ENCODE measurements at places on chromosomes 12 and 14.

DNA sequence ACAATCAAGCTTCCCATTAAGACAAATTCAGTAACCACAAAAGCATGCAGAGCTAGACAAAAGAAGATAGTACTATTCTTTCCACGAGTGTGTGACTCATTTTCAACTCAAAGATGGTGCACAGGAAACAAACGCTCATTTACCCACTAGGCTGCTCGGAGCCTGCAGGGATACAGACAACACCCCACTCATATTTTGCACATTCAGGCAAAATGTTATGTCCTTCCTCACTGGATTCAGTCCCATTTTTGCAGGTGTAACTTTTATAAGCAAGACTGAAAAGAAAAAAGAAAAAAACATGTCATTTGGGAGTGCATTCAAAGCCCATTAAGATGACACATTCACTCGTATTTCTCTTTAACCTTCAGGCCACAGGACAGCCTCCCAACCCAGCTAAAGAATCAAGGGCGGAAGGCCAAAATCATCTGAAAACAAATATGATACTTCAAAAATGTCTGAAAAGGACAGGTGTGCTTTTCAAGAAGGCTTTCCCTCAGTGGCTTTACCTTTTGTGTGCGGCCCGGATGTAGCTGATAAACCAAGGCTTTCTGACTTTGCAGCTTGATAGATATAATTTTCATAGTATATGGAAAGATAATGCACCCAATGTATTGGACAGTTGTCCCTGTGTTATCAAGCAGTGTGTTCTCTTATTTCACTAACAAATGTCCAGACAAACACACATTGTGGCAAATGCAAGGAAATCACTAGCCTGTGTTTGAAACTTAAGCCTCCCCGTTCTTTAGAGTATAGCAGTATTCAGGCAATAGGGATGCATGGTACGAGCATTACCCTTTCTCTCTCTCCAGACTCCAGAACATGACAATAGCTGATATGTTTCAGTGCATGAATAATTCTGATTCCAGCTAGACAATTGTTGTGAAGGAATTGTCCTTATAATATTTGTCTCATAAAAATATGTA lies 147.8 kb upstream of the KRR1 start:
- DNase-seq = no peak

DNA sequence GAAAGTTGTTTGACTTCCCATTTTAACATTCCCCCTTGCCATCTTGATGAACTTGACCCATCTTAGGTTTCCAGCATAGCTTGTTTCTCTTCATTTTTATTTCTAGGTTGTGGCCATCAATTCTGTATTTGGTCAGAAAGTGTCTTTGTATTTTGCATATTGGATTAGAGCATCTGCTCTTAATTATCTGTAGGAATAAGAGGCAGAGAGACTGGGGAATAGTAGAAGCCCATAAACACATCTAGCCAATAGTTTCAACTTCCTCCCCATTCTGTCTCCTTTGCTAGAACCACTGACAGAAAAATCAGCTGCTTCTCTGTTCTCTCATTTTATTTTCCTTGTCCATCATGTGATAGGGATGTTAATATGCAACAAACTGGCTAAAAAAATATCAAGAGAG lies 8.2 kb downstream of the SOCS2 start:
- no peak for DNase-seq

DNA sequence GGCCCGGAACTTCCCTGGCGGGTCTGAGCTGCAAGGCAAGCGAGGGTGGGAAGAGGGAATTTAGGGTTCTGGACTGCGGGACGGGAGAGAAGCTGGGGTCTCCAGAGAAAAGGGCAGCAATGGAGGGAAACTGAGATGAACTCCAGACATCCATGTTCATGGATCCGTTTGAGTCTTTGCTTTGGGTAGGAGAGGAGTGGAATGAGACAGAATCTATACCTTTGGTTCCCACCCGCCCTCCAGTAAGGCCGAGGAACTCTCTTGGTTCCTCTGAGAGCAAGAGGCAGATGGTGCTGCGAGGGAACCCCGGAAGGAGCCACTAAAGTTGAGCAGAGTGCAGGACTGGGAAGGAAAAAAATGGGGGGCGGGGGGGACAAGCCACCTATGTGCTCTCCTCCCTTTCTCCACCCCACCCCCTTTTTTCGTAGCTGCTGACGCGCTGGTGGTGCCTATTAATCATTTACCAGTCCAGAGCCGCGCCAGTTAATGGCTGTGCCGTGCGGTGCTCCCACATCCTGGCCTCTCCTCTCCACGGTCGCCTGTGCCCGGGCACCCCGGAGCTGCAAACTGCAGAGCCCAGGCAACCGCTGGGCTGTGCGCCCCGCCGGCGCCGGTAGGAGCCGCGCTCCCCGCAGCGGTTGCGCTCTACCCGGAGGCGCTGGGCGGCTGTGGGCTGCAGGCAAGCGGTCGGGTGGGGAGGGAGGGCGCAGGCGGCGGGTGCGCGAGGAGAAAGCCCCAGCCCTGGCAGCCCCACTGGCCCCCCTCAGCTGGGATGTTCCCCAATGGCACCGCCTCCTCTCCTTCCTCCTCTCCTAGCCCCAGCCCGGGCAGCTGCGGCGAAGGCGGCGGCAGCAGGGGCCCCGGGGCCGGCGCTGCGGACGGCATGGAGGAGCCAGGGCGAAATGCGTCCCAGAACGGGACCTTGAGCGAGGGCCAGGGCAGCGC lies 1.2 kb downstream of the SSTR1 start:
- DNase-seq = no peak

- no peak for DNase-seq
Observed at GRCh38 chr12:49515266-49515665, 23.6 kb upstream of the KCNH3 start.

DNA sequence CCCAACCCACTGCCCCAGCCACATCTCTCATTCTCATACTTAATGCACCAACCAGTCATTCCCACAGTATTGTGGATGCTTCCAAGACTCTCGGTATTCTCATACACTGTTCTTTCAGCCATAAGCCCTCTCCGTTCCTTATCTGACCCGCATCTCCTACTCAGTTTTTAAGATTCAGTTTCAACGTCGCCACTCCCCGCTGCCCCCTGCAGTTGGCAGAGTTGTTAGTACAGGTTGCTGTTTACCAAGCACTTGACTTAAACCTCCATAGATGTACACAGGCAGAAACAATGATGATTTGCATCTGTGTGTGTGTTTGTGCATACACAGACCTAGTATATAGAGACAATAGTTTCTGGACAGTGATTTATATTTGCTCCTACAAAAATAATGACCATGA lies 40.2 kb downstream of the PAH start:
- no peak for DNase-seq

DNA sequence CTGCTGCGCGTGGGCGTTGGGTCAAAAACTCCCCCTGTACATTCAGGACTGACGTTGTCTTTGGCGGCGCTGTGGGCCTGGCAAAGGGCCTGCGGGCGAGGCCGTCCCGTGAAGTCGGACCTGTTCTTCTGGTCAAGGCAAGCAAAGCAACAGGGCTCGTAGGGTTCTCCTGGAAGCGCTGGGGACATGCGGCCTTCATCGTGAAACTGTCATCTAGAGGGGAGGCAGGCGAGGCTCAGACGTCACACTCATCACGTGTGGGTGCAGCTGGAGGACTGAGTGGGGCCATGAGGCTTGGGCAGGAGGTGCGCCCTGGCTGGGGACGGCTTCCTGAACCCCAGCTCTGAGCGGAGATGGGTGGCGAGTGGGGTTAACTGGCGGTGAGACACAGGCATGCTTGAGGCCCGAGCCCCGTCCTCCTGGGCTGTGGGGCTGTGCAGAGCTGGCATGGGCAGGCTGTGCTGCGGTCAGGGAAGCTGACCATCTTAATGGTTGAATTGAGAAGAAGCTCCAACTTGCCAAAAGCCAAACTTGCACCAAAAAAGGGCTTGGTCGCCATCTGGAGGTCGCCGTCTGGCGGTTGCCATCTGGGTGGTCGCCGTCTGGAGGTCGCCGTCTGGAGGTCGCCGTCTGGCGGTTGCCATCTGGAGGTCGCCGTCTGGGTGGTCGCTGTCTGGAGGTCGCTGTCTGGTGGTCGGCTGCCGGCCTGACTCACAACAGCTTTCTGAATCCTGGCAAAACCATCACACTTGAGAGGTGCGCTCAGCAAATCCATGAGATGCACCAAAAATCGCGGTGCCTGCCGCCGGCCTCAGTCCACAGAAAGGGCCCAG lies 66.2 kb downstream of the NOC4L start:
- no peak for DNase-seq

GRCh38 chr12:68349220-68349621 lies 17.1 kb upstream of the MDM1 start:
- no peak for DNase-seq

GRCh38 chr12:4118017-4118510 lies 155.5 kb upstream of the CCND2 start:
- DNase-seq = no peak

GRCh38 chr14:61518403-61518802 lies 176.9 kb upstream of the HIF1A start:
- no peak for DNase-seq

- no peak for DNase-seq
Observed at GRCh38 chr12:99670635-99671034, 23.1 kb downstream of the GARIN6 start.

DNA sequence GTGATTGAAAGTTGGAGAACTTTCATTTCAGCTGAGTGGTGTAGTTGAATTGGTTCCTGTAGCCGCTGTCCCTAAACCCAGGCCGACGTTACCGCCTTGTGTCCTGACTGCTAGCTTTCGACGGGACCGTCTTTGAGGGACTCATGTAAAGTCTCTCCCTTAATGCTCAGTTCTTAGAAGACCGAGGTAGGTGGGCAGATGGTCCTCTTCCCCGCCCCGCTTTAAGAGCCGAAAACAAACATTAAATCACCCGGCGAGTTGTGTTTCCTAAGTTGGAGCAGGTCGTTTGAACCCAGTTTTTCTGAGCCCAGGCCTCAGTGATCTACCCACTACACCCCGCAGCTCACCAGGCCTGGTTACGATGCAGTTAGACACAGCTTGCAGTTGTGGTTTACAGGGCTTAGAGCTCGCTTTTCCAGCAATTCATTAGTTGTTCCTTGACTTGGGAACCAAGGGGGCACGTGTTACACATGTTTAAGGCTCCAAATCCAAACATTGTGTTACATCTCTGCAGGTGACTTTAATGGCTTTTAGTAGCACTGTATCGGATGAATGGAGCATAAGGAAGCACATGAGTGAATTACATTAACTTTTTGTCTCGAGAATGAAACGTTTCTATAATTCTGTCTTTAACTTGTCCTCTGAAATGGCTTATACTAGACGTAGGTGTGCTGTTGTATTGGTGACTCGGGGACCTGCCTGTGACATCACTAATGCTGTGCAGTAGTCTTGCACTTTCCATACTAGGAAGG lies 790 bp downstream of the NEDD1 start:
- DNase-seq = no peak

- DNase-seq = no peak
Observed at GRCh38 chr12:81811061-81811777, 52.1 kb upstream of the PPFIA2 start.

- DNase-seq = no peak
Observed at GRCh38 chr12:65594409-65594808, 229.9 kb upstream of the HMGA2 start.

GRCh38 chr12:4006743-4007142 lies 133.5 kb upstream of the PARP11 start:
- no peak for DNase-seq

- DNase-seq = no peak
Observed at GRCh38 chr12:68580911-68581310, 29.8 kb upstream of the RAP1B start.

- DNase-seq = no peak
Observed at GRCh38 chr14:103561381-103562178, 877 bp downstream of the BAG5 start.

DNA sequence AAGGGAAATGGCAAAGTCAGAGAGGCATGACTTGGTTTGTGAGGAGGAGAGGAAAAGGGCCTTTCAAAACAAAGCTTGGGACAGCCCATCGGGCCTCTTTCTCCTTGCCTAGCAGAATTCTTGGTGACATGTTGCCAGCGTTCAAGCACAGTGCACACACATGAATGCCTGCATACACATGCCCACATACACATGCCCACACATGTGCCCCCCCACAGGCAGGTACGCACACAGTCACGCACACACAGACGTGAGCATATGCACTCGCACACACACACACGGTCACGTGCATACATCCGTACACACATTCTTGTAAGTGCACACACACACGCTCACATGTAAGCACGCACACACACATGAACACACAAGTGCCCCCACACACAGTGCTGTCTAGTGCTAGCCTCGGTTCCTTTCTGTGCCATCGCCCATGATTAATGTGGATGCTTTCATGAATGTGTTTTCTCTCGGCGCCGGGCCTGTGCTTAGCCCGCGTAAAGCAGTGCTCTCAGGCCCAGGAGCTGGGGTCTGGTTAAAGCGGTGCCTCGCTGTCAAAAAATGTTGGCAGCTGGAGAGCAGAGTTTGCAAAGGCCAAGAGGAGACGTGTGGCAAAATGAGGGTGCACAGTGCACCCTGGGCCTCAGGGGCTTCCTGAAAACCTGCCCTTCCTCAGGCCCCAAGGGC lies 328.8 kb upstream of the DIO3 start:
- DNase-seq = no peak

GRCh38 chr14:51602310-51602709 lies 49.4 kb upstream of the FRMD6 start:
- DNase-seq = no peak

- no peak for DNase-seq
Observed at GRCh38 chr12:40382217-40382616, 157.4 kb downstream of the LRRK2 start.

GRCh38 chr12:58766513-58766870 lies 153.8 kb downstream of the LRIG3 start:
- no peak for DNase-seq

DNA sequence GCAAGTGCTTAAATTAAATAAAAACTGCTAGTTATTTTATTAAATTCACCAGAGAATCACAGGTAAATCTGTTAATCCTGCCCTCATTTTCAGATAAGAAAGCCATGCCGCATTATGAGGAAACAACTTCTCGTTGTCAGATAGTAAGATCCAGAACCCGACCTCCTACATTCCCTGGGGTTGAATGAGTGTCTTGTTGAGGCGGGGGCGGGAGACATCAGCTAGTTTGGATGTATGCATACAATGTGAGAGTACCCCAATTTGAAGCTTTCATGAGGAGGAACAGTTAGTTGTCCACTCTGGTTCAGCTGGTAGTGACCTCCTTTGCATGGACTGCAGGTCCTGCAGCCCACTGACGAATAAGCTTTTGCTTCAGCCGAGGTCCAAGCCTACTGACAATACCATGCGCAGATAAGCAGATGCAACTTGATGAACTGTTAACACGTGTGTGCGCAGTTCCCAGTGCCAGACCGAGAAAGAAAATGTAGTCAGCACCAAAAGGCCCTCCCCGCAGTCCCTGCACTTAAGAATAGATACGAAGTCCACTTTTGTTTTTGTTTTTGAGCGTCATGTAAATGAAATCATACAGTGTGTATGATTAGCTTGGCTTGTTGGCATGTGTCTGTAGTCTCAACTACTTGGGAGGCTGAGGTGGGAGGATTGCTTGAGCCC lies 34.9 kb downstream of the EVL start:
- DNase-seq = no peak

DNA sequence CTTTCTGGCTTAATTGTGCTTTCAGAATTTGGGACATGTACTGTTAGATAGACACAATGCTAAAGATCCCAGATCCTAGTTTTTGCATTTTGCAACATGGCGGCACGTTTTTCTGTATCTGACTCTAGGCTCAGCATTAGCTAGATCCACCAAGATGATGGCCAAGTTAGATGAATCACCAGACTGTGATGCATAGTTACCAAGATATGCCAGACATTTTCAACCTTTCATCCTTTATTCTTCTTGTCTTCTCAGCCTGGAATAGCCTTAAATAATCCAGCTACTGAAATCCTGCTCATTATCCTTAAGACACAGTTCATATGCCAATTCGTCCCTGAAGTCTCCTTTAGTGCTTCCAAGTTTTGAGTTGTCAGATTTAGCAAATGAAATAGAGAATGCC lies 144.9 kb upstream of the CRY1 start:
- DNase-seq = no peak

Measured in stimulated activated CD8-positive, alpha-beta memory T cell treated with anti-CD3 and anti-CD28 coated beads, Interleukin-15, amount 100 ng/mL, for 4 hours (primary cell).